Glutamatergic neuron (in vitro differentiated cells): ENCODE measurements at places on chromosomes 2 and 18.

DNA sequence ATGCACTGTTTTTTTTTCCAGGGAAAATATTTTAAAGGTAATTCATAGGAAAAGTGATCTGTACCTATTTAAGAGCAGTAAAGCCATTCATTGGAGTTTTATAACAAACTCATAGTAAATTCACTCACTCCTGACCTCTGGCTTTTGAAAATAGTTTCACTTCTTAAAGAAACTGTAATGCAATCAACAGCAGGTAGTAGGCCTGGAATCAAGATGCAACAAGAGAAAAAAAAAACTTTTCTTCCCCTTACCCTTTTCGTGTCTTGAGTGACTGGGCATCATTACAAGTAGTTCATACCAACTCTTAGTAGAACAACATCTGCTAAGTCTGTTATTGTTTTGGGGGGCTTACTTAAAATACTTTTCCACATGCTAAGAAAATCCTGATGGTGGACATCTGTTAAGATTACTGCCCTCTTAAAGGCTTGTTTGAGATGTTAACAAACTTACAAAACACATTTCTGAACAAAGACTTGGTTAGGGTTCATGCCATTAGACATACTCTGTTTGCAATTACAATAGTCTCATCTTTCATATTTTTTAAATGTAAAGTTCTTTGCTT, 164.1 kb upstream of the FOSL2 start:
- DNase-seq = no peak

DNA sequence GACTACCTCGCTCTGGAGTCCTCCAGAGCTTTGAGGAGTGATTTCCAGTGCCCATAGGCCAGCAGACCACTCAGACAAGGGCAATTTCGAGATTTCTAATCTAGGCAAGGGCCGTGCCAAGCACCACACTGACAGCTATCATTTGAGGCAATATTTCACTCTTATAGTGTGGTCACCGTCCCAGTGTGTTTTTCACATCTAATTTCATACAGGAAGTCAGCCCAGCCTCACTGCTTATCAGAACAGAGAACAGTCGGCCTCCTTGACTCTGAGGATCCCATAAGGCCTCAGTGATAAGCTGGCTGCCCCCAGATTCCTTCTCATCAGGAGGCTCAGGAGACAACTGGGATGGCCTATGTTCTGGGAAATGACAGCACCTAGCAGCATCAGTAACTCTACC, 581 bp downstream of the CAPN14 start:
- no peak for DNase-seq

DNA sequence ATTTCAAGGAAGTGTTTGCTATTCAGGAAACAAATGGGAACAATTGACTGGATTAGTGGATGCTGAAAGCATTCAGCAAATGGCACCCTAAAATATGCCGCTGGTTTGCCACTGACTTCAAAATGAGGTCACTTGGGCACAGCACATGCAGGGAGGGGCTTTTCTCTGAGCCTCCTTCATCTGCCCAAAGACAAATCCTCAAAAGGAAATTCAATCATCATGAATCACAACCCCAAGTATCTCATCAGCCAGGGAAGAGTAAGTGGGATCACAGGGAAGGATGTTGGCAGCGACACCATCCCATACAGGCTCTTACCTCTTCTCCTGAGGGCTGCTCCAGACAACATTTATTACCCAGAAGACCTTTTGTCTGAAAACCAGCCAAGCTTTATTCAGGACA, 14.4 kb upstream of the SP140L start:
- DNase-seq = no peak

- DNase-seq = no peak
Measured at GRCh38 chr2:21559351-21559750, 435.6 kb downstream of the TDRD15 start.

- no peak for DNase-seq
Measured at GRCh38 chr18:12046046-12046750, 47.4 kb upstream of the ANKRD62 start.

GRCh38 chr2:215003001-215003400, 135.4 kb downstream of the ABCA12 start:
- DNase-seq = peak; percentile 19

- peak; percentile 79 for DNase-seq
Measured at GRCh38 chr2:70789304-70790135, 923 bp downstream of the FIGLA start.

DNA sequence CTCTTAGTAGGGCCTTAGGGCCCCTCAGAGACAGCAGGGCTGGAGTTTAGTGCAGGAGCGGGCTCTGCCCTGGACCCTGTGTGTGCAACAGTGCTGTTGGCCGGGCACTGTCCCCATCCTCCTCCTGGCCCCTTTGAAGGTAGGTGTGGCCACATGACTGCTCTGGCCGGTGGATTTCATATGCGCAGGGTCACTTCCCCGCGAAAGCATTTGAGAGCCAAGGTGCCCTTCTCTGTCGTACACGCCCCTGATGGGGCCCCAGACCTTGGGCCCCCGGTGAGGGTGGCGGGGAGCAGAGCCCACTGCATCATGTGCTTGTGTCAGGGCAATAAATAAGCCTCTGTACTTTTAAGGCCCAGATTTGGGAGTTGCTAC, 15.5 kb downstream of the TMEM177 start:
- DNase-seq = no peak

DNA sequence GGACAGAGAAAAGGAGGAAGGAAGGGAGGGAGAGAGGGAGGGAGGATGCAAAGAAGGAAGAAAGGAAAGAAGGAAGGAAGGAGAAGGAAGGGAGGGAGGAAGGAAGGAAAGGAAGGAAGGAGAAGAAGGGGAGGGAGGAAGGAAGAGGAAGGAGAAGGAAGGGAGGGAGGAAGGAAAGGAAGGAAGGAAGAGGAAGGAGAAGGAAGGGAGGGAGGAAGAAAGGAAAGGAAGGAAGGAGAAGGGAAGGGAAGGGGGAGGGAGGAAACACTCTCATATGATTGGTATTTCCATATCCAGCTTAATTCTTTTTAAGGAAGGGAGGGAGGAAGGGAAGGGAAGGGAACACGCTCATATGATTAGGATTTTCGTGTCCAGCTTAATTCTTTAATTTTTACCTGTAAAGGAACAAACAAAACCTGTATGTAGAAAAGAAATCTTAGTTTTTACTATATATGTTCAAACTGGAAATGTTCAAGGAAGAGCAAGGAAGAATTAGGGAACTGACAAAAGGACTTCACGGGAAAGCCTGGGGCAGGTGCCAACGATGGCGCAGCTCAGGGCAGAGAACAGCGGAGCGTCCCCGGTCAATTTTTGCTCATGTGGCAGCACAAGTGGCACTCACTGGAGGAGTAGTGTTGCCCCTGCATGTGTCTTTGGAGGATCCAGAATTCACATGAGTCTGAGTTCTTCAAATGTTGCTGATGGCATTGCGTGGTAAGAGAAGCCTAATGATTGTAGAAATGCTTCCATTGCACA, 228.6 kb downstream of the ZNF516 start:
- no peak for DNase-seq

DNA sequence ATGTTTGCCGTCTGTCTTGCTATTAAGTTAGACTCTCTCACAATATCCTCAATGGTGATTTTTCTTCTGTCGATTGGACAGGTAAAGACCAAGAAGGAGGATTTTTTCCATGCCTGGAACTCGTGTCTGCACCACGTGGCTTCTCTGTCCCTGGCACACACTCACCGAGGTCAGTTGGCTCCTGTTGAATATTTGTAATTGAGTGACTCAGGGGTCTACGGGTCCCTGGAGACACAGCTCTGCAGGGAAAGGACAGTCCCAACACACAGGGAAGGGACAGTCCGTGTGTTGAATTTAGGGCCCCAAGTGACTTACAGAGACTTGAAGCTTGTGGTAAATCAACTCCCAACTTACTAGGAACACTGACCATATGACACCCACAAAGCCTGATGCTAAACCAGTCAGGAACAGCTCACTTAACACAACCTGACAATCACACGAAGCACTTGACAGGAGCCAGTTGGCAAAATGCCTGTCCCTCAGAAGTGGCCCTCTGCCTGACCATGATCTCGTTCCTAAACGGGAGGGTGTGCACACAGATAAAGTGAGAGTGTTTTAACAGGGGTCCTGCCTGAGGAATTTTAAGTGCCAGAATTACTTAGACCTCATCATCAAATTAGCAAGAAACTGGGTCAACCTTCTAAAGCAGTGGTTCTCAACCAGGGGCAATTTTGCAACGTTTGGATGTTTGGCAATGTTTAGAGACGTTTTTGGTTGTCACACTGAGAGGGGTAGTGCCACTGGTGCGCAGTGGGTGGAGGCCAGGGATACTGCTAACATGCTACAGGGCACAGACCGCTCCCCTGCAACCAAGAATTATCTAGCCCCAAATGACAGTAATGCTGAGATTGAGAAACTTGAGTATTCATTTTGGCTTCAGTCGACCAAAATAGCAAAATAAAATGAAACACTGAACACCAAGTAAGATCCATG, 88.9 kb upstream of the BCL2L11 start:
- no peak for DNase-seq

DNA sequence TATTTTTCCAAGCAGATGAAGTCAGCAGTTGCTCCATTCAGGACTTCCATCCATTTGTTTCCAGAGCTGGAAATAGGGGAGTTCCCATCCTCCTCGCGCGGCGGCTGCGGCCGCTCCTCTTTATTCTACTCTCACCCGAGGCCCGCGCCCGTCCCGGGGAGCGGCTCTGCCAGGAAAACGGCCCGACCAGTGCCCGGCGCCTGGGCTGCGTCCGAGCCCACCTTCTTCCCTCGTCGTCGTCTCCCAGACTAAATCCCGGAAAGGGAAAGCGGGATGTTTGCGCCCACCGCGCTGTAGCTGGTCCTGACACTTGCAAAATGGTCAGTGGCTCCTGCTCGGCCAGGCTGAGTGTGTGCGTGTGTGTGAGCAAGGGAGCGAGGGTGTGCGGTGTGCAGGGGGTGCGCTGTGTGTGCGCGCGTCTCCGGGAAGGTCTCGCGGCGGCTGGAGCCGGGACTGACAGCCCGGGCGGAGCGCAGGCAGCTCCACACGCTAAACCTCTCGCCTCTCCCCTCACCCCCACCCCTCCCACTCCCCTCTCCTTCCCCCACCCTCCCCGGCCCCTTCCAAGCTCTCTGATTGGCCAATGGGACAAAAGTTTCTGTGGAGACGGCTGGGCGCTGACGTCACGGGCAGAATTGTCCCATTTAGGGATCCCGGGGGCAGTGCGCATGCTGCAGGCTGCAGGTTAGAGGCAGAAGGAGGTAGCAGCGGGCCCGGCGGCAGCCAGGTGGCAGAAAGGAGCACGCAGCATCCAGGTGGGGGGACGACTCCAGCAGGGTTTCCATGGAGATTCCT, at the start of gene NOL4:
Gene NOL4 (minus strand): TSS at position 491 of the 795 bp plus-strand sequence. CDS start 1,660 bp downstream, outside the sequence.
- peak; percentile 85 for DNase-seq

- DNase-seq = no peak
Measured at GRCh38 chr2:130287656-130288026, 55.1 kb upstream of the IMP4 start.

DNA sequence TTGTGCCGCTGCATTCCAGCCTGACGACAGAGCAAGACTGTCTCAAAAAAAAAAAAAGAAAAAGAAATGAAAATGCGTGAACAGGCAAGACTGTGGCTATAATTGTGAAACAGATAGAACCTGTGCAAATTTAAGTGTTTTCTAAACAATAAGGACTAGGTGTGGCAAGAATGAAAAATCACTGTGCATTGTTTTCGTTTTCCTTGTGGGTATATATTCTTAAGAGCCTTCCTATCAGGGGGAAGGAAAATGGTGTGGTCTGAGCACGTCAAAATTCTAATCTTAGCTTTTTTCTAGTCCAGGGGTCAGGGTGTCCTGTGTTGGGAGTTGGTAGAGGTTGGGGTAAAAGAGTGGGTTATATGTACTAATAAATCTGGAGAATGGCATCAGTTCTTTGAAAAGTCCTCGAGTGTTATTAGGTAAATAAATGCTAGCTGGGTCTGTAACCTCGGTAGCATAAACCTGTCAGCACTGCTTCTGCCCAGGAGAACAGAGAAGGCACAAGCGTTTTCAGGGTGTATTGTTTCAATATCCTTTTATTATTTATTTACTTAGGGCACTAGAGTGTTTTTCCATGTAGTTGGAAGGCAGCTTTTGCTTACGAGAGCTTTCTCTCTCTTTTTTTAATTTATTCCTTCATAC, 11.6 kb downstream of the ATP6V1C2 start:
- DNase-seq = no peak

DNA sequence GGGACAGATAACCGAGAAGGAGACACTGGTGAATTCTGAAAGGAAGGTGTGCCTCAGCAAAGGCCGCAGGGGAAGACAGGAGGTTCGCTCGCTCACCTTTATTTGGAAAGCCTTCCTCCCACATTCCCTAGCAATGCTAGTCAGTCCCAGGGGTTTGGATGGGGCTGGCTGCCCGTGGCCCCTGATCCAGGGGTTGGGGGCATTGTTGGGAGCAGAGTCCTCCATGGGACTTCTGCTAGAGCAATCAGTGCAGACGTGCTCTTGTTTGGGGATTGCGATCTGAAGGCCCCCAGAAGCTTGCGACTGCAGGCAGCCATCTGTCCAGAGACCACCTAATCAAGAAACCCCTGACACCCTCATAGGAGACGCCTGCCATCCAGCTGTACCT, 6.0 kb upstream of the CYP27C1 start:
- DNase-seq = no peak

- DNase-seq = no peak
Measured at GRCh38 chr2:173544641-173545363, 190.1 kb downstream of the CDCA7 start.

DNA sequence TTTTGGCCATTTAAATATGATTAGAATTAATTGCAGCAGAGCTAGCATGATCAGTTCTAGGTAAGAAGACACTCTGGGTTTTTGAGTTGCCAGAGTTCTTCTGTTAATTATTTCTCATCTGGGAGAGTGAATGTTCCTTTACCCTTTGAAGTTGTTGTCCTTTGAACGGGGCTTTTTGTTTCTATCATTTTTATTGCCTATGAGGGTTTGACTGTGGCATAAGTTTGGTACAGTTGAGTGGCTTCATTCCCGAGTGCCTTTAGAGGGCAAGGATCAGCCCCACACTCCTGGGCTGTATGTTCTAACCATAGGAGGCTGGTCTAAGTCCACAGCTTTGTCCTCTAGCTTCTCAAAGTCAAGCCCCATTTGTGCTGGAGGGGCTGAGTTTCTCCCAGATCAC, 804.3 kb downstream of the KCNJ3 start:
- no peak for DNase-seq

DNA sequence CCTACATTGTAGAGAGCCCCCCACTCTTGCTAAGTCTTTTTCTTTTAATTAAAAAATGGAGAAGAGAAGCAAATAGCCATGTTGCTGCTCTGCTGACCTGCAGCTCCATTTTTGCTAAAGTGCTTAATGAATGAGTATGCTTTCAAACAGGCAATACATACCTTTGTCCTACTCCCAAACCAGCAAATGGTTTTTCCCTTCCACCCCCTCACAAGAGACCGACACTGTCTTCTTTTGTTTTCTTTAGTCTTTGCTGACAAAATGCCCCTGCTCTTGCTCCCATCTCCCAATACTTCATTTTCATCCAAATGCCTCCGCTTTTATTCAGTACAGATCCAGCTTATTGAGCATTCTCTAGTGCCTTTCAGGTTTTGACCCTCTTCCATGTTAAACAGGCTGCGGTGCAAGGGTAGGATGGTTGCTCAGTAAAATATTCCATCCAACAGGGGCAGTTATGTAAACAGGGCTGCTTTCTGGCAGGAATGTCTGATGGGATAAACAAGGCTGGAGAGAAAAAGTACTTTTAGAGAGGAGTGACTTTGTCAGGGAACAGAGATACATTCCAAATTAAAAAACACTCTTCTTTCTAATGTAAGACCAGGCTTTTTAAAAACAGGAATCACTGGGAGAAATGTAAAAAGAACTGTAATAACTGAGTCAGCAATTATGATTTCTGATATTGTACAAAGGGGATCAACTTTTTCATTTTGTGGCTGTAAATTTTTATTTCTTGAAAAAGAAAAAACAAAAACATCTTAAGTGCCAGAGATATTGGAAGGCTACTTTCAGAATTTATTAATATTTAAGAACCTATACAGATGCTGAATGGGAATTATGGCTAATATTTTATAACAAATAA, 136.8 kb downstream of the MEP1B start:
- DNase-seq = no peak

GRCh38 chr2:222353993-222354392, 55.2 kb upstream of the PAX3 start:
- DNase-seq = no peak
